ENCODE measurements at places on chromosomes 2 and 18.

DNA sequence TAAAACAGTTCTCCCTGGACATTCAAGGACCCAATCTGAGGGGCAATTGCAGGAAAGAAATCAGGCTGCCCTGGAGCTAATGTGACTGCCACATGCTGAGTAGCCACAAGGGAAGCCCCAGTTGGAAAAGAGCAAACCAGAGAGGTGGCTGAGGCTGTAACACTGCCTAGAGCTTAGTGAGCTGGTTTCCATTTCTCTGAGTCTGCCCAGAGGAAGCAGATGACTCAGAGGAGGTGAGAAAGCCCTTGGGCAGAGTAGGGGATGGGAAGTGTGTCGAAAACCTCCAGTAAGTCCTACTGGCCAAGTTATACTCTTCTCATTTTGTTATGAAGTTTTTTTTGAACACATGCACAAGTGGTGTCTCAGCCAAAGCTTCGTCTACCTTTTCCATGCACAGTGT is 753.0 kb downstream of the CNTNAP5 start:
- DNase-seq, result no peak

GRCh38 chr2:133975676-133976428 is 278.0 kb upstream of the MGAT5 start:
- no peak for DNase-seq

DNA sequence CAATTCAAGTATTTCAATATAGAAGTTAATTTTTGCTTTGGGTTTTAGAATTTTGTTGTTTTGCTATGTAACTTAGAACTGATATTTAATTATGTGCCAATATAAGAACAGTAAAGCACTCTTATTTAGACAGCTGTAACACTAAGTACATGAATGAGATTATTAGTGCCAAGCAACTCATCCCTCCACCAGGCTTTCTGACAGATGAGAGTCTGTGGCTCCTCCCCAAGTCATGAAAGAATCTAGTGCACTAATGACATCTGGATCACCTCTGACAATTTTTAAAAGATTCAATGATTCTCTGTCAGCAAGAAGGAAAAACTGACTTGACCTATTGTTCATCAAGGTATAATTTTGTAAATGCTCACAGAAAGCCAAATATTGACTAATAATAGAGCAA is 67.8 kb downstream of the TMEFF2 start:
- DNase-seq, result no peak

- DNase-seq, result no peak
These were observed 34.6 kb downstream of the RTP5 start for GRCh38 chr2:241904011-241904718.

DNA sequence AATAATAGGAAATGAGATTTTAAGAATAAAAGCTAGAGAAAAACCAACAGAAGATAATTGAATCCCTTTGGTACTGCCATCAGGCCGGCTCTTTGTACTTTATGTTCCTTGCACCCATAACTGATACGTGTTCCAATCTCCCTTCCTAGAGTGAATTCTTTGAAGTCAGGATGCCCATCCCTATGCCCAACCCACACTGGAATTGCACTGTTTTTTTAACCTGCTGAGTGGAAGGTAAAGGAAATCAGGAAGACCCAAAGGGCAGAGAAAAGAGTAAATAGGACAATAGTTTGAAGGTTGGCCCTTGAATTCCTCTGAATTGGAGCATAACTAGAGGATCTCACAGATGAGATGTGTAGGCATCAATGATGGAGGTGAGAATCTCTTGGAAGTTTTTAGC is 4.4 kb upstream of the ATG16L1 start:
- no peak for DNase-seq

- DNase-seq, result no peak
These were observed 247.0 kb downstream of the TFCP2L1 start for GRCh38 chr2:121038031-121038430.
